ENCODE measurements at places on chromosomes 5 and 9. TPM values are rescaled to one million over a fixed set of nuclear protein-coding genes. Genes with fewer than 3 reads are reported as not detected.

GRCh38 chr5:39151745-39152144, 67.6 kb downstream of the FYB1 start:
- no peak for DNase-seq

DNA sequence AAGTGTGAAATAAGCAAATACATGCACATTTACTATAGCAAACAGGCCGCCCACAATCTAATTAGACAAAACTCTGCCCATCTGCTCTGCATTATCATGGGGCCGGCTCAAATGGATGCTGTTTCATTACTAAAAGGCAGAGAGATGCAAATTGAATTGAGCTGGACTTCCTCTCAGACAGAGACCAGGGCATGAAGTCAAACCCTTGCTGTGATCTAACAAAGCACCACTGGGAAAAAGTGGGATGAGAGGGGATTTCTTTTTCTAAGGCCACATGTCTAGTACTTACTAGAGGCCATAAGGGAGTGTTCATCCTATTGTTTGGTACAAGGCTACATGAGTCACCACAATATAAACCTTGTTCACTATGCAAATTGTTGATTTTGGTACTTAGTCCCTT, 614.7 kb downstream of the ISL1 start:
- DNase-seq, result no peak

DNA sequence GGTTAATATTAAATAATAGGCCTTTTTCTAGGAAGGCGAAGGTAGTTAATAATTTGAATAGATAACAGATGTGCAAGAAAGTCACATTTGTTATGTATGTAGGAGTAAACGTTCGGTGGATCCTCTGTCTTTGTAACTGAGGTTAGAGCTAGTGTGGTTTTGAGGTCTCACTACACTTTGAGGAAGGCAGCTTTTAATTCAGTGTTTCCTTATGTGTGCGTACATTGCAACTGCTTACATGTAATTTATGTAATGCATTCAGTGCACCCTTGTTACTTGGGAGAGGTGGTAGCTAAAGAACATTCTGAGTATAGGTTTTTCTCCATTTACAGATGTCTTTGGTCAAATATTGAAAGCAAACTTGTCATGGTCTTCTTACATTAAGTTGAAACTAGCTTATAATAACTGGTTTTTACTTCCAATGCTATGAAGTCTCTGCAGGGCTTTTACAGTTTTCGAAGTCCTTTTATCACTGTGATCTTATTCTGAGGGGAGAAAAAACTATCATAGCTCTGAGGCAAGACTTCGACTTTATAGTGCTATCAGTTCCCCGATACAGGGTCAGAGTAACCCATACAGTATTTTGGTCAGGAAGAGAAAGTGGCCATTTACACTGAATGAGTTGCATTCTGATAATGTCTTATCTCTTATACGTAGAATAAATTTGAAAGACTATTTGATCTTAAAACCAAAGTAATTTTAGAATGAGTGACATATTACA, 45.7 kb downstream of the TGFBR1 start:
- no peak for DNase-seq

- DNase-seq, result no peak
Measured at GRCh38 chr9:110323818-110324217, 13.8 kb downstream of the TXNDC8 start.

DNA sequence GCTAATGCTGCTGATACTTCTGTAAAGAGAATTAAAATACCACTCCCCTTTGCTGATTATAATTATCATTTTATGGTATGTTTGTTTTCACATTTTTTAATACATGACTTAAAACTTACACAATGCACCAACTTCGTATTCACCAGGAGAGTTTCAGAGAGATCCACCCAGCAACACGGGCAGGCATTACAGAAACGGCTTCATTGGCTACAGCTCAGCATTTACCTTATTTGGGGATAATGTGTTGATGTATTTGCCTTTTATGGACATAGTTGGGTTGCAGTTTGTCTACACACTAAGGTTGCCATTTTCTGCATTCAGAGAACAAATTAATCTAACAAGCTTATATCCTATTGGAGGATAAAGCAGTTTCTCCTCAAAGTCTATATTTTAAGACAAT, 423.6 kb downstream of the PRDM9 start:
- no peak for DNase-seq

GRCh38 chr9:19488721-19489120, 79.9 kb downstream of the ACER2 start:
- no peak for DNase-seq

- no peak for DNase-seq
Measured at GRCh38 chr9:117296453-117296852, 118.4 kb downstream of the ASTN2 start.

DNA sequence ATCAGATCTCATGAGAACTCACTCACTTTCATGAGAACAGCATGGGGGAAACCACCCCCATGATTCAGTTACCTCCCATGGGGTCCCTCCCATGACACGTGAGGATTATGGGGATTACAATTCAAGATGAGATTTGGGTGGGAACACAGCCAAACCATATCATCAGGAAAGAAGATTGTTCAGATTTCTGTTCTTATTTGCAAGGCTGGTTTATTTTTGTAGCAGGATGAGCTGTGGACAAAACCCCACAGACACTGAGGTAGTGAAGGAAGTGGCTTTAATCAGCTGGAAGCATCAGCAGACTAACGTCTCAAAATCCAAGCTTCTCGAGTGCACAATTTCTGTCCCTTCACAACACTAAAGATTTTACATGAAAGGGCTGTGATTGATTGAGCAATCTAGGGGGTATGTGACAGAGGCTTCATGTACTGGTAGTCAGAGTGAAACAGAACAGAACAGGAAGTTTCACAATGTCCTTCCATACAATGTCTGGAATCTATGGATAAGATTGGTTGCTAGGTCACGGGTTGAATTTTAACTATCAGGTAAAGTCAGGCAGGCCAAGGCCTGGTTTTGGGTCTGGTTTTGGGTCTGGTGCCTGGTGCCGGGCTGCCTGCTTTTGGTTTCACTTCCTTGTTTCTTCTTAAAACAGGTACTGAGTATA, 91.3 kb upstream of the ZNF366 start:
- no peak for DNase-seq

DNA sequence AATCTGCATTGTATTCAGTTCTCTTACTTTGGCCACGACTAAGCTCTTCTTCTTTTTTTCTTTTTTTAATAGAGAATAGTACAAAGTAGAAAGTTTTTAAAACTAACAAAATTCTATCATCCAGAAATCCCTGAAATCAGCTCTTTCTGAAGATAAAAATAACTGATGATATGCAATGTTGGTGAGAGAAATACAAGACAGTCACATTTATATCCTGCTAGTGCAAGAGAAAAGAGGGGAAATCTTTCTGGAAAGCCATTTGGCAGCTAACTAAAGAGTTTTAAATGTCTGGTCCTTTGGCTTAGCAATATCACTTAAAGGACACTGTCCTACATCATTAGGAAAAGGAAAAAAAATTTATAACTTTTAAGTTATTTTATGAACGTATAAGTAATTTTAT, 27.0 kb upstream of the FREM1 start:
- no peak for DNase-seq

GRCh38 chr9:7790022-7790818, 9.4 kb downstream of the DMAC1 start:
- no peak for DNase-seq

- DNase-seq, result no peak
Measured at GRCh38 chr5:53166183-53166495, 56.6 kb upstream of the MOCS2 start.

GRCh38 chr9:128057724-128058409, 9.3 kb downstream of the NAIF1 start:
- DNase-seq, result no peak

SURF4 gene
- 198 TPM for total RNA-seq

NIM1K gene
- total RNA-seq, result 2.0 TPM

PKD2L2 gene
- total RNA-seq, result not detected

SAPCD2 gene
- total RNA-seq, result 15.4 TPM
